ENCODE measurements at places on chromosomes 2 and 18. TPM values are rescaled to one million over a fixed set of nuclear protein-coding genes. Genes with fewer than 3 reads are reported as not detected.

Gene LRRC30
- not detected for total RNA-seq

Gene PDE11A
- total RNA-seq: 0.27 TPM

Gene AQP12A
- total RNA-seq: not detected

Gene C1GALT1C1L
- not detected for total RNA-seq

Gene PLB1
- 0.53 TPM for total RNA-seq

Gene RNU2-63P
- under 0.01 TPM for total RNA-seq

Gene SLC9A2
- under 0.01 TPM for total RNA-seq

Measured in thoracic aorta endothelial cell (primary cell).